ENCODE measurements at places on chromosomes 2 and 18.

DNA sequence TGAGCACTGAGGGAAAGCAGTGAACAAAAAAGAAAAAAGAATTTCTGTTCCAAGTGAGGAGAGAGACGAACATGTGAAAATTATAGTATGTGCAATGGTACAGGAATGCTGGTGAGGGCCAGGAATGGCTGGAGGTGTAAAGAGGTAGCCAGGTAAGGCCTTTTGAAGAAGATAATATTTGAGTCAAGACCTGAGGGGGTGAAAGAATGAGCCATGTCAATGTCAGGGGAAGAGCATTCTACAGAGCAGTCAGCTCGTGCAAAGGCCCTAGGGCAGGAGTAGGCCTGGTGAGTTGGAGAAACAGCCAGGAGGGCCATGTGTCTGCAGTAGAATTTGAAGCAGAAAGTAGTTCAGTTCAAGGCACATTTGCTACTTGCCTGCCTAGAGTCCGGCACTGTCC is 12.4 kb upstream of the RPL31 start:
- no peak for DNase-seq

- DNase-seq: no peak
These were observed 71.3 kb downstream of the DPP4 start for GRCh38 chr2:162002623-162003235.

DNA sequence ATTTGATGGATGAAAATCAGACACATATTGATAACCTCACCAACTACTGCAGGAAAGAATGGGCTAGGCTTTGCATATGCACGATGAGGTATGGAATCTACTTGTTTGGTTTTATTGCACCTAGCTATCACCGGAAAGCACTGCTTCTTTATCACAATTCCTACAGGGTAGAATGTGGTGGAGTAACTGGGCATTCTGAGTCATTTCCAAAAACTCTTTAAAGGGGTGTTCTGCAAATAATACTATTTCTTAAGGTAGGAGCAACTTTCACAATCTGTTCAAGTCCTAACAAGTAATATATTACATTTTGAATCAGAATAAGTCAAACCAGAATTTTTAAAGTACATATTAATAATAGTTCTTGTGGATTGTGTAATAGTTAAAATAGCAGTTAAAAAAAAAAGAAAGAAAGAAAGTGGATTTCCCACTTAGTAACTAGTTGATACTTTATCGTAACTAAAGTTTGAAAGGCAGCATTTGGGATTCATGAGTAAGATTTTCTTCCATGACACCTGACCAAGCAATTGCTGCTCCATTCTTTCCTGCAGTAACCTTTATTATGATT is 40.5 kb downstream of the INO80C start:
- DNase-seq: no peak

DNA sequence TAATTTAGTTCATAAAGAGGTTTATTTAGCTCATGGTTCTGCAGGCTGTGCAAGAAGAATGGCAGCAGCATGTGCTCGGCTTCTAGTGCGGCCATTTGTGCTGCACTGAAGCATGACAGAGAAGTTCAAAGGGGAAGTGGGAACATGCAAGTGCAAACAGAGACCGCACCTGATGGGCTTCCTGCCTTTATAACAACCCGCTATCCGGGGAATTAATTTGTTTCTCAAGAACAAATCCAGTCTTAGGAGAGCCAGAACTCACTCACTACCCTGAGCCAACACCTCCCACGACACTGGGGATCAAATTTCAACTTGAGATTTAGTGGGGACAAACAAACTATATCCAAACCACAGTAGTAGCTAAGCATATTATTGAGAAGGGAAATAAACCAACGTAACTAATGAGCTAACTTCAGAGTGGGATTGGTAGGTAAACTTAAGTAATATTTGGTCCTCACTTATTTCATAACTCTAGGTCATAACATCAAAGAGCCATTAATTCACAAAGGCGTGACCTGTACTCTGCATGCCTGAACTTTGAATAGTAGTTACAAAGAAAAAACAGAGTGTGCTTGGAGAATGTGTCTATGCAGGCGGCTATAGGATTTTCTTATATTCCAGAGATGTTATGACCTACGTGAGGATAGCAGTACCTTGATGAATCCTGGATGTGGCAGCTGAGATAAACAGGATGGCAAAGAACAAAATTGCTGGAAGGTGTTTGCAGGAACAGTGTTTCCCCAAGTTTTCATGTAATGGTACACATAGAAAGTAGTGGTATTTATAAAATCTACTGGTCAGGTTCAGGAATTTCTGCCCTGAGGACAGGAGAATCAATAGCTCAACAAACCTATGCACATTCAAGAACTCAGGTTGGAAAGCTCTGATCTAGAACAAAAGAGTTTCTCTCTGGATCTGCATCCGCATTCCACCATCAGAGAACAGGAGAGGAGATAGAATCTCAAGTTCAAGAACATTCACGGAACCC is 845.9 kb upstream of the ID2 start:
- no peak for DNase-seq

GRCh38 chr2:240811346-240812300 is 8.4 kb downstream of the KIF1A start:
- no peak for DNase-seq

DNA sequence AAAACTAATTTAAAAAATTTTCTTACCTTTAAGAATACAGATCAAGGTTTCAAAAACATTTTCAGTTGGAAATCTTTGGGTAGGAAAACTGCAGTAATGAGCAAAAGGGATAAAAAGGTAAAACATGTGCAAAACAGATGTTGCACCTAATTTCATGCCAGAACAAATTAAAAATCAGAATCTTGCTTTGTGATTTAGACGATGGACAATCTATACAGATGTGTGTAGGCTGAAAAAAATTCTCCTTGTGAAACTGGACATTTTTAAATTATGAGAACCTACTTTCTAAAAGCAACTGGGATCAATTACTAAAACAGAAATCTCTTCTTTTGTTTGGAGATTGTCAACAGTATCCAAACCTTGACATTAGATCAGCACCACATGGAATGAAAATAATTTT is 183.2 kb upstream of the ITGA4 start:
- no peak for DNase-seq

GRCh38 chr2:128410758-128411215 is 92.1 kb upstream of the HS6ST1 start:
- DNase-seq: no peak

DNA sequence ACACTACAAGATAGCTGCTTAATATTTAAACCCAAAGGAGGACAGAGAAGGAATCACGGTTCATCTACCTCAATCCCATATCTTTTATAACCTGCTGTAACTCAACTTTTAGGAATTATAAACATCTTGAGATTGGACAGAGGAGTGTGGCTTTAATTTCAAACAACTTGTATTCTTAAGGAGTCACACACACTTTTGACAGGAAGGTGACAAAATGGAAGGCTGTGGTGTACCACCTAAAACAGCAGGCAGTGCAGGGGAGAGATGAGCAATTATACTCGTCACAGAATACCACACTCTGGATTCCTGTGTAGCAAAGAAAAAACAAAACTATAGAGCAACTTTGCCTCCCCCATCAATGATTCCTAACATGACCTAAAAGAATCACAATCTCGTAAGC is 194.8 kb downstream of the ZEB2 start:
- no peak for DNase-seq

DNA sequence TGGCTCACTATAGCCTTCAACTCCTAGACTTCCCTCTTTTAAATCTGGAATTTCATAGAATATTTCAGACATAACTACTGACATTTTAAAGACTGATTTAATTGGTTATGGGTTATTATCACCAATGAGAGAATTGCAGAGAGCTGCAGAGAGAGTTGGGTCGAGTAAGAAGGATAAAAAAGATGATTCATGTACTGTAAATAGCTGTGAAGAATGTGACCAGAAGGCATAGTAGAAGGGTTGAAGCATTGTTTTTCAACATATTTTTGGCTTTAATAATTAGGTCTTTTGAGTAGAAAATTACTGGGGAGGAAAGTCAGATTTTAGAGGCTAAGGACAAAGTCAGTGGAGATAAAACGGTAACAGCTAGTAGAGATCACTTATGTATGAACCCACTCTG is 503.2 kb upstream of the SLC8A1 start:
- DNase-seq: no peak

- DNase-seq: no peak
These were observed 343.8 kb downstream of the CYRIA start for GRCh38 chr2:16321872-16322271.

- no peak for DNase-seq
These were observed 1092.3 kb downstream of the BCL11A start for GRCh38 chr2:59461127-59461526.

DNA sequence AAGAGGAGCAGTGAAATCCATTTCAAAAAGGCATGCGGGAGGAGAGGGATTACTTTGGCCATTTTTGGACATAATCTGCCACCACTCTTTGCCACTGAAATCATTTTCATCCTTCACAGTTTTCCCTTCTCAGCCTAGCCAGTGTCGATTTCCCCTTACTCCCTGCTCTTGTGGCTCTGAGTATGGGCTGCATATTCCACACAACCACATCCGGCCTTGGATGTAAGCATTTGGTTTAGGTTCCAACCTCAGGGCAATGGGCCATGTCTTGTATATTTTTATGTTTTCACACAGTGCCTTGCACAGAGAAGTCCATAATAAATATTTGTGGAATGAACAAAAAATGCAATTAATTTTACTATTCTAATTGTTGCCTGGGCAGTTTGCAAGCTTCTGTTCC is 7.7 kb upstream of the SERPINE2 start:
- DNase-seq: no peak

DNA sequence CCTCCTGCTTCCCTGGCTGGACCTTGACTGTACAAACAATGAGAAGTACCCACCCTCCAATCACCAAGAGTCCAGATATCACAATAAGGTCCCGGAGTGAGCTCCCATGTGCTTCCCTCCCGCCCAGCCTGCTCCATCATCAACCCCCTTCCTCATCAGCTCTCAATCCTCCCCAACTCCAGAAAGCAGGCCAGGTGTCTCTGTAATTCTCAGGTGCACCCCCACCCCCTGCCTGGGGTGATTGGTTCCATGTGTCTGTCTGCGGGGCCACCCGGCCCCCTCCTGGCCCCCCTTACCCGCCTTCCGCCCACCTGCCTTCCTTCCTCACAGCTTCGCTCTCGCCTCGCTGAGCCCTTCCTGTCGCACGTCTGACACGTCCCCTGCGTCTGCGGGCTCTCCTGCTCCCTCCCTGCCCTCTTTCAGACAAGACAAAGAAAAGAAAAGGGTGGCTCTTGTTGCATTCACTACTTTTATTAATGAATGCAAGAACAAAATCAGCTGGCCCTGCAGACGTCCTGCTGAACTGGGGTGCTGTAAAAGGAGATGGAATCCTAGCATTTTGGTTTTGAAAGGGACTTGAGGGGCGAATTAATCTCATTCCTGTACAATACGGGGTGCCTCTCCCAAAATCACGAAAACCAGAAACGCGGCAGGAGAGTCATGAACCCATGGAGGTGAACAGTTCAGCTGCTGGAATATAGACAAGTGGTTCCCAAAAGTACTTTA is 26.5 kb upstream of the IGFBP2 start:
- peak; percentile 44 for DNase-seq

GRCh38 chr2:236177604-236177966 is 9.4 kb upstream of the GBX2 start:
- DNase-seq: no peak

DNA sequence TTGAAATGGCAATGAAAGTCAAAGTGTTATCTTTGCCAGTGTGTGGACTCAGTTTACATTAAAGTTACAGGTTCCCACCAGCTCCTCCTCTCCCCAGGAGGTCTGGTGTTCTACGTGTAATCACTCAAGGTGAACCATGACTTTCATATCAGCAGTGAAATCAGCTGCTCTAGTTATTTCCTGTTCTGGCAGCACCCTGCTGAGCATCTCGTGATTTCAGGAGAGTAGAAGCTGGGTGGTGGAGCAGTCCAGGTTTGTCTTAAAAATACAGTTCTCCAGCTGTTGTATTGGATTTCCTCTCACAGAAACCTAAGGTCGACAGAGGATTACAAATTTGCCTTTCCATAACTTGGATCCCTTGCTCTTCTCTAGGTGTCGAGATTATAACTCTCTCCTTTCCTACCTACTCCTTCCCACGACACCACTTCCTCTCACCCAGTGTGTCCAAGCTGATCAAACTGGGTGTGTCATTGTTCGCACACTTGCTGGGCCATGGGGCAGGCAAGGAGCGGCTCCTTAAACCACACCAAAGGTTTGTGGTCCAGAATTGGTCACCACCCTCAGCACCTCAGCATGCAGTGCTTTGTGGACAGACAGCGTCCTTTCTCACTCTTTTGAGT is 13.0 kb upstream of the ARHGAP25 start:
- DNase-seq: no peak

DNA sequence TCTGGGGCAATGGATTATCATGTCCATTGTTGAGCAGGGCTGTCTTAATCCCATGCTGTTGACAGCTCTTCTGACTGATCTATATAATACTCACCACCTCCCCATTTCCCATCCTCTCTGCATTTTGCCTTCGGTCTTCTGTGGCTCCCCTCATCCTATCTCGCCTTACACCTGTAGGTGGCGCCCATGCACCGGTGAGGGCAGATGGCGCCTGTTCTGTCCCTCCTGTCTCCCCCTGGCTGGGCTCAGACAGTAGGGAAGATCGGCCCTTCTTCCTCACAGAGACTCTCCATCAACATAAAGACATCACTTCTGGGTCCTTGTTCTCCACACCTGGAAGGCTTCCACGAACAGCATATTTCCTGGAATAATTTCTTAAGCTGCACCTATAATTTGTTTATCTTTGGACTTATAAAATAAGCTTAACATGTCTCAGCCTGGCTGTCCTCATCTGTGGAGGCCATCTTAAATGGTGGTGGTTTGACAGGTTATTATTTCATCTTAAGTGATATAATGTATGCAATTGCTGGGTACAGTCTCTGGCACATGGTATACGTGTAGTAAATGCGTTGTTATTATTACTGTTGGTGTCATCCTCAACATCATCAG is 10.9 kb upstream of the CDH20 start:
- DNase-seq: peak; percentile 22

DNA sequence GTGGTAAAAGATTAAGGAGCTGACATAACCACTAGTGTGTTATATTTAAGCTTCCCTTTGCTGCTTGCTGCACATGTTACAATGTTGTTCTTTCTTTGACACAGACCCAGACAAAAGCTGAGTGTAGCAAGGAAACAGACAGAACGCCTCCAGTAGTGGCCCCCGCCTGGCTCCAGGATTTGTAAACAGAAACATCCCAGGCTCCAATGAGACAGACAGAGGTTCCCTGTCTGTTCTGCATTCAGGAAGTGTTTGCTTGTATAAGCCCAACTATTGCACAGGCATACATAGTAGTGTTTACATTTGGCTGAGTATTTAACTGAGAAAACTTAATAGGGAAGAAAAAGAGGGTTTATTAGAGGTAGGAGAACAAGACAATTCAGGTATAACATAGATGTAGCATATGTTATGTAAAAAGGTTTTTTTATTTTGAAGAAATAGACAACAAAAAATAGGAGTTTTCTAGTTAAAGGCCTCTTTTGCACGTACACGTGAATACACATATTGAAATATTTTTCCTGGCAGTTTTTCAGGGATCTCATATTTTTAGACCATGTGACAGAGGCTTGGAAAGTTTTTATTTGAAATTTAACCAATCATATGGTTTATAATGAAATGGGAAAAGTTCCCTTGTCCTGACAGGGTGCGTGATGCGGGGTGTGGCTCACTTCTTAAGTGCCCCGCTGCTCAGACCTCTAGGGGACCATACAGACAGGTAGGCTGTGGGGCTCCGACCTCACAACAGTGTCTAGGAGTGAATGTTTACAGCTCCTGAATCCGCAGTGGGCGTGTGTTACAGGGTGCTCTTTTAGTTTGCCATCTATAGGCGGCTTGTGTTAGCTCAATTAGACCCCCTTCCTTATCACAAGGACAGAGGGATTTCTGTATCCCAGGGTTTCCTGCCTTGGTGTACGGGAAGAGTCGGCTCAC is 118.4 kb downstream of the BMPR2 start:
- no peak for DNase-seq

- no peak for DNase-seq
These were observed 1658.1 kb downstream of the LRP1B start for GRCh38 chr2:140472676-140473075.
